ENCODE measurements at places on chromosomes 3 and 15. TPM values are rescaled to one million over a fixed set of nuclear protein-coding genes. Genes with fewer than 3 reads are reported as not detected.

- peak; percentile 51 for DNase-seq
These were observed 194.2 kb downstream of the EBLN2 start for GRCh38 chr3:73255609-73256029.

- DNase-seq = no peak
These were observed 125.7 kb downstream of the STAG1 start for GRCh38 chr3:136626493-136626892.

The SPTBN5 gene
- 0.22 TPM for total RNA-seq

DNA sequence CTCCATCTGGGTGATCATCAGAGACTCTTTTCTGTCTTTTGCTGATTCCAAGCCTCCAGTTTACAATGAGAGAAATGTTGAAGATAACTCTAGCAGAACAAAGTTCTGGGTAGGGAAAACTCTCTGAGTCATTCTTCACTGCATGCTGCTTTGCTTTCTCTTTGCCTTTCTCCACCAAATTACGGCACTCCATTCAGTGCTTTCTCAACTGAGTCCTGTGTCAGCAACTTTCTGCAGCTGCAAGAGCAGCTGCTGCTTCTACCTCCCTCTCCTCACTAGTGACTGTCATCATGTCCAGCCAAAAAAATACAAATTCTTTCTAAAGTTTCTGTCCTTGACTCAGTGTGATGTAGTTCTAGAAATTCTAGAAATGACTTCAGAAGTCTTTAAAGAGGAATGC is 953.8 kb downstream of the IGSF11 start:
- no peak for DNase-seq

The SLCO3A1 gene
- 4.0 TPM for total RNA-seq

DNA sequence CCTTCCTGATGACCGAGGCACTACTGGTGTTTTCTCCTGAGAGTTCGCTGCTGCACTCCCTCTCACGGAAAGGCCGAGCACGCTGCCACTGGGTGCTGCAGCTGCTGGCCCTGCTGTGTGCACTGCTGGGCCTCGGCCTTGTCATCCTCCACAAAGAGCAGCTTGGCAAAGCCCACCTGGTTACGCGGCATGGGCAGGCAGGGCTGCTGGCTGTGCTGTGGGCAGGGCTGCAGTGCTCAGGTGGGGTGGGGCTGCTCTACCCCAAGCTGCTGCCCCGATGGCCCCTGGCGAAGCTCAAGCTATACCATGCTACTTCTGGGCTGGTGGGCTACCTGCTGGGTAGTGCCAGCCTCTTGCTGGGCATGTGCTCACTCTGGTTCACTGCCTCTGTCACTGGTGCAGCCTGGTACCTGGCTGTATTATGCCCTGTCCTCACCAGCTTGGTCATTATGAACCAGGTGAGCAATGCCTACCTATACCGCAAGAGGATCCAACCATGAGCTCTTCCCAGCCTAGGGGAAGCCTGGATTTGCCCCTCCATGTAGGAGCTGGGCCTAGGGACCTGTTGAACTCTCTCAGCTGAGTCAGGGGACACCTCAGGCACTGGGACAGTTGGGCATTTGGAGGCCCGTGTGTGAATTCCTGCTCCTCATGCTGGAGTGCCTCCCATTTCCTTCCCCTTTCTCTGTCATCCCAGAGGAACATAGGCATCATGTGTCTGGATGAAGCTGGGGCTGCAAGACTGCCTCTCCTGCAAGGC is 2.8 kb downstream of the CYB561D2 start:
- DNase-seq = no peak

DNA sequence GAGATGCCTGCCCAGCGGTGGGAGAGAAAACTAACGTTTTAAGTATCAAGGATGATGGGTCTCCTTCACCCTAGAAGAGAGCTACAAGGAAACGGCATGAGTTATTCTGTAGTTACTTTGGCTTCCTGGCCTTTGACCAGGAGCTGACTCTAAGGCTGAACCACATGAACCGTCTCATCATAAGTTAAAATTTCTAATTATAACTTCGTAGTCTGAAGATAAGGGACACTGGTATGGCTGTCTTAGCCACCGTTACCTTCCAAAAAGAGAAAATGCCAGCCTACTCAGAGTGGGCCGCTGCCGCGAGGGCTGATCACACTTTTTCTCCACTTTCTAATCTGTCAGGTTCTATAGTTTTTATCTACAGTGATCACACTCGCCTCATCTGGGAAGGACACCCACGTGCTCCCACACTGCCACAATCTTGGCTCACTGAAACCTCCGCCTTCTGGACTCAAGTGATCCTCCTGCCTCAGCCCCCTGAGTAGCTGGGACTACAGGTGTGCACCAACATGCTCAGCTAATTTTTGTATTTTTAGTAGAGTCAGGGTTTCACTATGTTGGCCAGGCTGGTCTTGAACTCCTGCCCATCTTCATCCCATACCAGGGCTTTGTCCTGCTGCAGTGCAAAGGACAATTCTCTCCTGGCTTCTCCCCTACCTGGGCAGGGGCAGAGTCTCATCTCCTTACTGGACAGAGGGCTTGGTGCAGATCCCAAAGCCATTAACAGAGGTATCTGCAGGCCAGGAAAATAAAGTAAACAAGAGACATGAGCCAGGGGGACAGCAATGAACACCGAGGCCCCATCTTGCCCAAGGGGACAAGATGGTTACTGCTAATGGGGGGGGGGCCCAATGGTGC is 73.4 kb downstream of the RFTN1 start:
- no peak for DNase-seq
